Effector CD8-positive, alpha-beta T cell (primary cell): ENCODE measurements at places on chromosomes 2 and 18.

- DNase-seq, result no peak
Observed at GRCh38 chr18:22872900-22873537, 60.1 kb upstream of the RBBP8 start.

DNA sequence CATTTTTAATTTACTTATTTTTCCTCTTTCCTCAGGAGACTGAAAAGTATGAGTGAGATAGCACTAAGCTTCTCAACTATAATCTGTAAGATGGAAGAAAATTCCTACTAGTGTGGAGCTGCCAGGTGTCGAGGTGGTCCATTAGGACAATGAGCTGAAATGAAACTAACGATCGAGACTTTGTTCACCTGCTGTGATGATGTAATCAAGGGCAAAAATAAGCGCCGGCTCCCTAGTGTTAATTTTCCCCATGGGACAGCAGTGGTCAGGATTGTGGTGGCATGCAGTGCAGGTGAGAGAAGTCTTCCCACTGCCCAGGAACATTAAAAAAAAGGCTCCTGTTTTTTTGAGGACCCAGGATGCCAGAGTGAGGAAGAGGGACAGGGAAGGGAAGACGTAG lies 859.1 kb upstream of the GCFC2 start:
- DNase-seq, result no peak

DNA sequence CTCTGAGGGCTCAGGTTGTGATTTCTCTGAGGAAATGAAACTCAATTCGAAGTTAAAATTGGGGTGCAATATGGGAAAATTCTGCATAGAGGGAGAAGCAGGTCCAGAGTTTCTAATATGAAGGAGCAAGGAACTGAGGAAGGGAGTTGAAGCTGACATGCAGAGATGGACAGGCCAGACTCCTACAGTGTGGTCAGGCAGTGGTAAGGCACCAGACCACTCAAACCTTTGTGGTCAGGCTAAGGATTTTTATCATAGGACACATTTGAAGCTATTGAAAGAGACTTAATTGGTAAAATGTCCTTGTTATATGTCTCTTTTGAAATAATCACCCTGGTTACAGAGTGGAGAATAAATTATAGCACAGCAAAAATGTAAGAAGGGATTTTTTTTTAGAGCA lies 1074.8 kb upstream of the CDH2 start:
- DNase-seq, result no peak

DNA sequence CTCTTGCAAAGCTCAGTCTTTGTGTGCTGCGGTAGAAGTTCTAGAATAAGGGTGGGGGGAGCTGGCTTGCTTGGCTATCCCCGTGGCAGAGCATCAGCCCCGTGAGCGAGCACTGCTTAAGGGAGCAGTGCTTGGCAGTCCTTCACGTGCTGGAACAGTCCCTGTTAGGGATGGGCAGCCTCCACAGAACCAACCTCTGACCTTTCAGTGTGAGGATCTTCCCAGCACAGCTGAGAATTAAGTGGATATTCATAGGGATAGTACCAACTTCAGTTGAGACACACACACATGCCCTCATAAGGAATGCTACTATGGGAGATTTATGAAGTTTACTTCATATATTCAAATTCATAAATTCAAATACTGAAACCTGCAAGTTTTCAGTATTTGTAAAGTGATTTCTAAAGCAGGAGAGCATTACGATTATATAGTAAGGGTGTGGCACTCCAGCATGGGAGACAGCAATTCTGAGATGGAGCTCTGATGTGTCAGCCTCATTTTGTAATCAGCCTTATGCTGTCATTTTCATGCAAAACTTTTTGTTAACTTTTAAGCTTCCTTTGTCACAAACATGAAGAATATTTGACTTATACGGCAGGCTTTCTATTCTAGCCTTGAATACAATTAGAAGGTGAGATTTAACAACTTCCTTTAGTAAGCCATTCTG lies 39.5 kb downstream of the ATP9B start:
- no peak for DNase-seq

DNA sequence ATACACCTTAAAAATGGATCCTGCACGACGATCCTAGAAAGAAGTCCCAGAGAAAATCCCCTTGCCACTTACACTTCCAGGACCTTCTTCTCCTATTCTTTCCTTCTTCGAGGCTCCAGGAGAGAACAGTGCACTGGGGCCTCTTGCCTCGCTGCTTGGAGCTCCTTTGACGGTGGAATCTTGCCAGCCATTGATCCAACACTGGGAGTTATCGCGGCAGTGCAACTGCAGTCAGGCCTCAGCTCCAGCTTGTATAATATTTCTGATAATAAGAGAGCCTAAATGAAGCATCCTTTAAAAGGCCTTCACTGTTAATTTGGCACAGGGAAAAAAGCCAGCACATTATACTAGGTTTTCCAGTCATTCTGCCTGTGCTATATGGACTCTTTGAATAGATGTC lies 216.9 kb upstream of the PARD3B start:
- DNase-seq, result no peak

GRCh38 chr2:205730701-205731582 lies 48.6 kb downstream of the NRP2 start:
- no peak for DNase-seq

GRCh38 chr2:1631292-1632001 lies 112.9 kb downstream of the PXDN start:
- DNase-seq, result no peak

- no peak for DNase-seq
Observed at GRCh38 chr2:98717621-98718020, 13.3 kb downstream of the MGAT4A start.

GRCh38 chr2:229686122-229686919 lies 28.0 kb downstream of the DNER start:
- DNase-seq, result no peak

DNA sequence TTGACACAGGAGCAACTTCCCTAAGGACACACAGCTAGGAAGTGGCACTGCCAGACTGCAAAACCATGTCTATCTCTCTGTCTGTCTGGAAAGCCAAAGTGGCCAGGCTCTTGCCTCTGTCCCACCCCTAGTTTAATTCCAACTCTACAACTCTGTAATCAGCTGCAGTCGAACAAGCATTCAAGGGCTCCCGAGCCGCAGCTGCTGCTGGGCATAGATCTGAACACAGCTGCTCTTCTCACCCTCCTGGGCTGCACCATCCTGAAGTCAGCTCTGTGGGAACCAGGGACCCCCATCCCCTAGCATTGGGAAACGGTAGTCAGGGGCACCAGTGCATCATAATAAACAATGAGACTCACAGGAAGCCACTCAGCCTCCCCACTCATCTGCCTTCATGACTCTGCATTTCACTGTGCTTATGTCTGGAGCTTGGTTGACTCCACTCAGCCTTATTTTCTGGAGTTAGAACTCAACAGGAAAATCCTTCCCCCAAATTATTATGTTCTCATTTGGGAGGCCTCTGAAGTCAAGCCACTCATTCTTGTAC lies 44.4 kb upstream of the TMEM163 start:
- no peak for DNase-seq

DNA sequence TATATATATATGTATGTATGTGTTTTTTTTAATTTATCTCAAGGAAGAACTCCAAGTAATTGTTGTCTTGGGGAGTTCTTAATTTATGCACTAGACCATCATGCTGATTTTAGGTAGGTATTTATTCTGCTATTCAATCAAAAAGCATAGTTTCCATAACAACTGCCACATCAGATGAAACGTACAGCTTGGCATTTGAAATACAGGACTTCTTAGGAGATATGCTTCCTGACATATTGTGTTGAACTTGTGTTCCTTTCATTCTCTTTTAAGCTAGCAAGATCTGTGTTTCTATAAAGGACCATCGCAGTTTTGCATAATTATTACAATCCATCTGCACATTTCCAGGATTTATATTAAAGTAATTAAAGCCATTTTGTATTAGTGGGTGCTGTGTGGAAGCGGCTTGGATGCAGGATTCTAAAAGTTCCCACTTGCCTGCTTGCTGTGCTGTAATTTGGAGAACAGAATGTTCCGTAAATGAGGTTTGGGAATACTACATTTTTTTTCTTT lies 343.5 kb upstream of the FANCL start:
- no peak for DNase-seq

DNA sequence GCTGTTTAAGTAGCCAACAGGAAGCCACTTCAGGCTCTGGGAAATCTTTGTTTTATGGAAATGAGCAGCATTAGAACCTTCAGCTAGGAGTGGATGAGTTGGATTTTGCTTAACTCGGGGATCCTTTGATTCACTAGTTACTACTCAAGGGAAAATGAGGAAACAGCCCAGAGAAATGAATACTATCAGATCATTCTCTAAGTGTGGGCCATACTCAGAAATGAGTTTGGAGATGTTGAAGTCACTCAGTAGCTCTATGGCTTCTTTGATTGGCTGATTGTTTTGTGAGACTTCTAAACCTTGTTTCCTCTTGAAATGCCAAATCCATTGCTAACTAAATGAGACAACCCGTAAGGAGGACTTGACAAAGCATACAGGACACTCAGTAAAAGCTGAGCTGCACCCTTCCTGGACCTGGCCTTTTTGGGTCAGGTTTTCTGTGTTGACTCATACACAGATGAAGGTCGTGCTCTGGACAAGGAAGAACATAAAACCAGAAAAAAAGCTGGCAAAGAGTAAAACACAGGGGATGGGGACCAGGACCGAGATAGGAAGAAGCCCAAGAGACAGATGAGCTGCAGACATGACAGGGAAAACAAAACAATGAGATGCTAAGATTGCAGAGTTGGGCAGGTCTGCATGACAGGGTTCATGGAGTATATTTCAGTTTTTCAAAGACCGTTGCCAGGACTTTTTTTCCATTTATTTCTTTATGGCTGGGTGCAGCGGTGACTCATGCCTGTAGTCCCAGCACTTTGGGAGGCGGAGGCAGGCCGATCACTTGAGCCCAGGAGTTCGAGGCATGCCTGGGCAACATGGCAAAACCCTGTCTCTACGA lies 41.6 kb downstream of the INO80C start:
- no peak for DNase-seq

- no peak for DNase-seq
Observed at GRCh38 chr2:112671801-112672200, 26.1 kb downstream of the SLC20A1 start.

DNA sequence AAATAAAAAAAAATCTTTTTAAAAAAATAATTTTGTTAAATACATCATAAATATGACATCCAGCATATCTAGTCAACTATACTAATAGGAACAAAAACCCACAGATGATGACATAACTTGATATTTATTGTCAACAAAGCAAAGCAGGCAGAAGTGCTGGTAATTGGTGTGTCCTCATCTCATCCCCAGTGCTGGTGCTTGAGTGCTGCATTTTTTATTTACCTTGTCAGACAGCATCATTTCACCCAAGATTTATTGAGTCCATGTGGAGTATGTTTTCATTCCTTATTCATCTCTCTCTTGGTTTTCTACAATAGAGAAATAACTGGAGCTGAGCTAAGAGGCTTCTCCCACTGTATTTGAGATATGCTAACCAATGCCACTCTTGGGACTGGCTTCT lies 191.6 kb upstream of the SLC14A2 start:
- no peak for DNase-seq

GRCh38 chr2:43349904-43350303 lies 123.5 kb upstream of the ZFP36L2 start:
- no peak for DNase-seq

- DNase-seq, result no peak
Observed at GRCh38 chr2:74026687-74027241, 42.1 kb downstream of the TET3 start.

GRCh38 chr2:214611015-214611414 lies 198.5 kb downstream of the BARD1 start:
- DNase-seq, result no peak

DNA sequence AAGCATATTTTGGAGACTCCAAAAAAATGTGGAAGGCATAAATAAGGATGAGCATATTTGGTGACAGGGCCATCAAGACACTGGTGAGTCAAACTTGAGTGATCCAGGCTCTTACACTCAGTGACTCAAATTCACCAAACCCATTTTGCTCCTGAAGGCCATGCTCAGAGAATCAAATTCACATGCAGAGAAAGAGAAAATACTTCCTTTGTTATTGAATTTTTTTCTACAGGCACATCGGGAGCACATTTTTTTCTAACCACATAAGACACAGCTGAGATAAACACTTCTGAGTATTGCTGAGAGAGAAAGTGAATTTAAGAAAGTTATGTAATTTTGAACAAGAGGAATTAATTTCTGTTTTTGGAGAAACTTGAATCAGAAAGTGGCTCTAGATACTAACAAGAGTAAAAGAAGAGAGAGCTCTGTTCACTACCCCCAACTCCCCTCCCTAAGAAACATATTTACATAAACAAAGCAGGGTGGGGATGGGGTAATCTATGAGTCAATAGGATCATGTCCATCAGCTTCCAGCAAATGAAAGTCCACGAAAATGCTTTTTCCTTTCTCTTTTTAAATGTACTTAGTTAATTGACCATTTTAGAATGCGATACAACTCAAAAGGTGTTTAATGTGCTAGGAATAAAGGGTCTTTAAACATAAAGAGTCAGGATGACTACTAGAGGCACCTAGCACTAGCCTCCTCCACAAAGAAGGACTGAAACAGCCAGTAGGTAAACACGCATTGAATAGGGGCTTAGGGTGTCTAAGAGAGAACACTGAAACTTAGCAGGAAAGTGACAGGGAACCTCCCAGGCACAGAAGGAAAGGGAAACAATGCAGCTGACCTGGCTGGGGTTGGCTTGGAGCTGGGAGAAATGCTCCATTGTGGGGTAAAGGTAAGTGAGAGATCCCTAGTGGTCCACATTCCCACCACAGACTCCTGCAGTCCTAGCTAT lies 152.3 kb downstream of the KCNE4 start:
- DNase-seq, result no peak

- DNase-seq, result no peak
Observed at GRCh38 chr2:170218931-170219330, 41.0 kb downstream of the MYO3B start.

- no peak for DNase-seq
Observed at GRCh38 chr2:127092306-127092705, 14.6 kb downstream of the BIN1 start.

- no peak for DNase-seq
Observed at GRCh38 chr18:78713726-78714125, 265.9 kb upstream of the SALL3 start.

DNA sequence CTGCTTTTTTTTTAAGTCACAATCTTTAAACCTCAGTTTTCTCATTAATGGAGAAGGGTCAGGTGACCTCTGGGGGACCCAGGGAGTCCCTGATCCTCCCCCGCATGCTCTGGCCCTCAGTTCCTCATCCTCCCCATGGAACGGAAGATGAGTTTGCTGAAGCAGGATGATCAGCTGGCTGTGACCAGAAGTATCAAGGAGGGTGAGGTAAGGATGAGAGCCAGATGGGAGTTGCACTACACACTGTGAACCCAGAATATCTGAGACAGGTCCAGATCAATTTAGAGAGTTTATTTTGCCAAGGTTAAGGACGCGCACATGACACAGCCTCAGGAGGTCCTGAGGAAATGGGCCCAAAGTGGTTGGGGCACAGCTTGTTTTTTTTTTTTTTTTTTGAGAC lies 3.8 kb downstream of the CATIP start:
- no peak for DNase-seq

- DNase-seq, result no peak
Observed at GRCh38 chr2:128770143-128771085, 451.7 kb upstream of the HS6ST1 start.

GRCh38 chr2:229835596-229836283 lies 86.1 kb downstream of the TRIP12 start:
- no peak for DNase-seq

GRCh38 chr2:14977021-14977420 lies 344.5 kb downstream of the LRATD1 start:
- no peak for DNase-seq

GRCh38 chr18:51668101-51668500 lies 470.6 kb upstream of the MEX3C start:
- no peak for DNase-seq

GRCh38 chr2:165191096-165191728 lies 12.6 kb downstream of the SCN3A start:
- DNase-seq, result no peak
